ENCODE measurements at places on chromosomes 1 and 21.

- DNase-seq = peak; percentile 67
These were observed 41.0 kb downstream of the MYOM3 start for GRCh38 chr1:24070821-24071393.

DNA sequence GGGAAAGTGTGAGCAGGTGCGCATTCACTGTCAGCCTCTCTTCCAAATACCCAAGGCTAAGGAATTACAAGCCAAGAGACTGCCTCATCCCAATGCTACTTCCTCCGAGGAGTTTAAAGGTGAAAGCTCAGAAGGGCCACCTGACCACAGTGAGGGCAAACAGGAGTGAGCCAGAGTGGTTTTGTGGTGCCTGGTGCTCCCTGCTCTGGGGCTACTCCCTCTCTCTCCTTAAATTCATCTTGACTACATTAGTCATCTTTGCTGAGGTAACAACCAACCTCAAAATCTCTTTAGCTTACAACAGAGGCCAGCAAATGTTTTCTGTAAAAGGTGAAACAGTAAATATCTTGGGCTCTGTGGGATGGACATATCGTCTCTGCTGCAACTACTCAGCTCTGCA is 14.2 kb upstream of the ZBTB8A start:
- no peak for DNase-seq

DNA sequence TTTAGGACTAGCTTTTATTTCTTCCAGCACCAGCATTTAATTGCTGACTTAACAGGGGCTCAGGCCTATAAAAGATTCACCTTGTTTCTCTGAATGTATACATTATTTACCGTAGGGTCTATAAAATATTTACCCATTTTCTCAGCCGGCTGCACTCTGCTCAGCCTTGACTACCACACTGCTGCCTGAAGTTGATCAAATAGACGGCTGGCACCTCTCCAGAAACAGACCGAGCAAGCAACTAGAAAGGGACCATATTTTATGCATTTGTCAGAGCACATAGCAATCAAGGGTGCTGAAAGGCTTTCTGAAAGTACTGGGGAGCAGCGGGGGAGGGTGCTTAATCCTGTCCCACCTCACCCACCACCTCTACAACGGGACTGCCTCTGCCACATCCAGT is 64.7 kb upstream of the FGGY start:
- no peak for DNase-seq

DNA sequence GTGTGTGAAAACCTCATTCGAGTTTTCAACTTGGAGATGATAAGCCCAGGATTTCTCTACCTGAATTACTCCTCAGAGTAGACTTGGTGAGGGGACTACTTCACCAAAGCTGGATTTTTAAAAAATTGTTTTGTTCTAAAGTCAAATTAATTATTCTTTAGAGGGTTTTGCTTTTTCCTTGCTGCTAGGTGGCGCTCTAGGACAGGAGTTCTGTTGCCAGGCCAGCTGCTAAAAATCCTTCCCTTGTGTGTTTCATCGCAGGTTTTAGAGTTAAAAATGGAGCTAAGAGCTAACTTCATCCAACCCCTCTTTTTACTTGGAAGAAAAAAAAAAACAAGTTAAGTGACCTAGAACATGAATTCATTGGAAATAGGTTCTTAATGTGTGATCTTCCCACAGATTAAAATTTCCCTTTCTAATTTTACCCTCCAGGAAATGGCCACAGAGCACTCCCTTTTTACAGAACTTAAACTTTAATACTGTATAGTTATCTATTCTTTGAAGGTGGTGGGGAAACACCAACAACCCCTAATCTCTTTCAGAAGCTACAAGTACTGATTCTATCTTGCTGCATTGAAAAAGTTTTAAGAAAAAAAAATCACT is 36.7 kb upstream of the FAM163A start:
- DNase-seq = peak; percentile 67

DNA sequence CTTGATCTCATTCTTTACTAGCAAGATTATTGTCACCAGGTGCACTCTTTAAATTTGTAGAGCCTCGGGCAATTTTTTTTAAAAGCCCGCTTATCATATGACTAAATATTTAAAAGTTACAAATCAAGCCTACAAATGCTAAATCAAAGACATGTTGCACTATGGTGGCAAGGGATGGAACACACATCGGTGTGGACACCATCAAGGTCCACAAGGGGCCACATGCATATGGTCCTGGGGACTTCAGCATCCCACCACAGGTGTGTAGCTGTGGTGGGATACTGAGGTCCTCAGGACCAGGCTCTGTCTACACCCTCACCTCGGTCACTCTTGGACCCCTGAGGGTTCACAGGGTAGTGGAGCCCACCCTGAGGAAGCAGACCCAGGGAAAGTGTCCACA is 45.8 kb downstream of the FAM78B start:
- no peak for DNase-seq

DNA sequence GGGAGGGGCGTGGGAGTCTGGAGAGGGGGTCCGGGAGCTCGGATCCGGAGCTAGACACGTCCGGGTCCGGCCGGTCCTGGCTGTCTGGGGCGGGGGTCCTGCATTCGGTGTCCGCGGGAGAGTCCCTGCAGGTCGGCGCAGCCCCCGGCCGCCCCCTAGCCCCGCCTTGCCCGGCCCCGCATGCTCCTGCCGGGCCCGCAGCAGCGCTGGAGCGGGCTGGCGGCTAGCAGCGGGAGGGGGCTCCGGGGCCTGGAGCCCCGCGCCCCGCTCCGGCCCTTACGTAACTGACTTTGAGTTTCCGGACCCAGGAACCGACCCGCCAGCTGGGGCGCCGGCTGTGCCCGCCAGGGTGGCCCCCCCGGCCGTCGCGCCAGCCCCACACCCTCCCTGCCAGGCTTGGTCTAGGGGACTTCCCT is 26.9 kb upstream of the EPB41 start:
- no peak for DNase-seq

DNA sequence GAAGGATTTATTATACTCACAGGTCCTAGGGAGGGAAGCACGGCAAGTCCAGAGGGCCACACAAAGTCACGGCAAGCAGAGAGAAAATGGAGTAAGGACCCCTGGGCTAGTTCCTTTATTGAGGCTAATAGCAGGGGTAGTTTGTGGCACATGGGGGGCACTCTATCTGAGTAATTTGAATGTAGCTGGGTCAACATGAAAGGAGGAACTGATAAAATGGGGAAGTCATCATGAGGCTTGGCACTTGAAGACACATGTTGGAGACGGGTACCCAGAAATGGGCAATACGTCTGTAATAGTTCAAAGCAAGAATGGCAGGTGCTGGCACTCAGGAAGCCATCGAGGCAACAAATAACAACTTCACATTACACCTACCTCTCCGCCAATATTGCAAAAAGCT is 1136.4 kb downstream of the MRPL39 start:
- no peak for DNase-seq

DNA sequence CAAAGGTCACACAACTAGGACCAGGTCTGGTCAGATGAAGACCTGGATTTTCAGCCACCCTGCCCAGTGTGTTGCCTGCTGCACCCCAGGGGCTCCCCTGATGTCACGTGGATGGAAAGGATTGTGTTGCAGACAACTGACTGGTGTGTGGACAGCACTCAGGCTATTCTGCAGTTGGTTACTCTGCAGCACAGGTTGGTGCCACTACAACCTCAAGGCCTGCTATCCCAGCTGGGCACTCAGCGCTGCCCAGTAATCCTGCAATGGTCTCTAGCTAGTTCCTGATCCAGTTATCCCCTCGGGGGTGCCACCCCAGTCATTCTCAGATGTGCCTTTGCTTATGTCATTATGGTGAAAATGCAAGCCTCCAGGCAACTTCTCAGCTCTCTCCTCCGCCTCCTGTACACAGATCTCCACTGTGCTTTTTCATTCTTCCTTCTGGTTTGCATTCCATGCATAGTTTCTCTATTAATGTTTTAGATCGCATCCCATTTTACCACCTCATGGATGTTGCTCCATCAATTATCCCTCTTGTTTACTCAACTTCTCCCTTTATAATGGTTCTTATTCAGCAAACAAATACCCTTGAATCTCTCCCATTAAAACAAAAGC is 503.2 kb upstream of the CAMK1G start:
- no peak for DNase-seq

- no peak for DNase-seq
These were observed 27.7 kb downstream of the NEK2 start for GRCh38 chr1:211647711-211648121.

DNA sequence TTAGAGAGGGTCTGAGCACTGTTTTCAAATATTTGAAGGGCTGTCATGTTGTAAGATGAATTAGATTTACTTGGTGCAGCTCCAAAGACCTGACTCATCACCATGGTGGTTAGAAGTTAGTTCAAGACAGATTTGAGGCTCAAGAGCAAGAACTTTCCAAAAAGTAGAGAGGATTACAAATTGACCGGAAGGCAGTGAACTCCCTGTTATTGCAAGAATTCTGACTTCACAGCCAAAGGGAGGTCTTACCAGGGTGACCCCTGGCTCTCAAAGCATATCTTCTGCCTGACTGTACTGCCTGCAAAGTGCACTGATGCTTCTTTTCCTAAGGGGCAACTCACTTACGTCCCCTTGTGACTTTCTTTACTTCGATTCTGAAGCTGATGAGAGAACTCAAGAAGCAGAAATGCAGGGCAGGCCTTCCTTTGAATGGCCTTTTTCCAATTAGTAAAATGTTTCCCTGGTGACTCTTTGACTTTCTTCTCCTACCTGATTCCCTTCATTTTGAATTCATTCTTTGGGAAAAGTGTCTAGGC is 86.4 kb downstream of the NAV1 start:
- DNase-seq = no peak

DNA sequence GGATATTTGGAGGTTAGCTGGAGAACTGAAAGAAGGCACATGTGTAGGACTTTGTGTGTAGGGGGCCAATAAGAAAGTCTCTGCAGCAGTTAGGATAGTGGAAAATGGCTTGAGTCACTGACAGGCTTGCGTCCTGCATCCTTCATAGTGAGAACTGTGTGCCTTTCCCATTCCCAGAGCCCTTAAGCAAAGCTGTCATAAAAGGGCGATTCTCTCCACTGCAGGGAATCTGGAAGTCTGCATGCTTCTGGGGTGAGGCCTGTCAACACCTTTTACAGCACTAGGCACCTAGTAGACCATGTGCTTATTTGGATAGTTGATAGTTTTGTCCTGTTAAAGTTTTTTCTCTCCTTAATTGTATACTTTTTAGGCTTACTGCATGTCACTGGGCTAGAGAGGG is 39.4 kb upstream of the MACF1 start:
- DNase-seq = no peak

GRCh38 chr1:169321539-169321938 is 46.1 kb downstream of the NME7 start:
- DNase-seq = no peak

DNA sequence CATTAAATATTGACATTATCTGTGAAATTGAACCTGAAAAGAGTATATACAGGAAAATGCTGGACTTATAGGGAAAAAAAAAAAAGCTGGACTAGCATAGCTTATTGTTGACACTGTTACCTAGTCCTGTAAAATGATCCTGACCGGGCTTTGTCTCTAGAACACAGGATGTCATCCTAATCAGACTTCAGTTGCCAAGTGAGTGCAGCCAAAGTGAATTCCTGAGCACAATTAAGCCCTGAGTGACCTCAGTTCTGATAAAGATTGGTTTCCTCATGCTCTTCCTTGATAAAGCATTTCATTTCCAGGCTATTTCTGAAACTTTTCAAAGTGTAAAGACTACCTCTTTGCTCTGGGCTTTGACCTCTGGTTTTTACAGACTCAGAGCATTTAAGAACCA is 19.8 kb downstream of the SELP start:
- DNase-seq = no peak

- DNase-seq = peak; percentile 11
These were observed 956 bp upstream of the SCAF4 start for GRCh38 chr21:31732597-31733550.

DNA sequence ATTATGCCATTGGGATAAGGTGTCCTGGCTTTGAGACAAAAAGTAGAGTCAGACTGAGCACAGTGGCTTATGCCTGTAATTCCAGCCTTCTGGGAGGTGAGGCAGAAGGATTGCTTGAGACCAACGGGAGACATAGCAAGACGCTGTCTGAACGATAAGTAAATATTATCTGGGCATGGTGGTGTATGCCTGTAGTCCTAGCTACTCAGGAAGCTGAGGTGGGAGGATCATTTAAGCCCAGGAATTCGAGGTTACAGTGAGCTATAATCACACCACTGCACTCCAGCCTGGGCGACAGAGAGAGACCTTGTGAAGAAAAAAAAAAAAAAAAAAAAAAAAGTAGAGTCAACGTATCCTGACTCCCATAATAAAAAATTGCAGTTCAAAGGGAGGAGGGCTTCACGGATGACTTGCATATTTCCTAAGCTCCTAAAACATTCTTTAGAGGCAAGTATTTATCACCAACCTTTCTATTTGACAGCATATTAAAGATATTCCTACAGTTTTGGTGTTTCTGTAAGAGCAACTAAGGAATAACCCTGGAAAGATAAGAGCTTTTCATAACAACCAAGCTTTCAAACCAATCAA is 141.2 kb downstream of the SLC44A5 start:
- DNase-seq = no peak

DNA sequence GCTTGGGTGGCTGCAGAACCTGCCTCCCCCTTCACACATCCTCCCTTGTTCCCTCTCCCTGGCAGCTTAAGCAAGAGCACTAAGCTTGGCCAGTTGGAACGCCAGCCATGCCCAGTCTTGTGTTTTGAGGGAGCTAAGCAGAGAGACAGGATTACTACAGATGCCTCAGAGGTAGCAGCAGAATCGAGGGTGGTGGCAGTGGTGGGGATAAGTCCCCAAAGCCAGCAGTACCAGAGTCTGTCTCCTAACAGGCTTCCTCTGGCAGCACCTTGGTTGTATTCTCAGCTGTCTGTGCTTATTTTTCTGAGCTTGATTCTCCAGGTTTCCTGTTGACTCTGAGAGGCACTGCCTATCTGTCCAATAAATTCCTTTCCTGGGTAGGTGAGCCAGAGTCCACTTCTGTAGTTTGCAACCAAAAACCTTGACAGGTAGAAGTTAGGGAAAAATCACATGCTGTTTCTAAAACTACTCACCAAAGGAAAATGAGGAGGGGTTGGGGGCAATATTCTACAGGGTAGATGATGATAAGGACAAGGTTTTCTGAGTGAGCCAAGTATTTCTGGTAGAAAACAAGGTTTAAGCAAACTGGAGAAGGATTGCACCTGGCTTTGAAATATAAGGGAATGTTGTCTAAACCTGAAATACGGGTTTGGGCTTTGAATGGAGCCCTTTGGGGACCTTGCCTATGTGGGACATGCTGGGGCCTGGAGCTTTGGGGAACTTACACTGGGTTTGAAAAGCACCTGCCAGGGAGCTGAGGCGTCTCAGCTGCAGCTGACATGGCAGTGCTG is 100.8 kb downstream of the PBX1 start:
- no peak for DNase-seq

- no peak for DNase-seq
These were observed 238.7 kb downstream of the MATN1 start for GRCh38 chr1:30484668-30485067.

DNA sequence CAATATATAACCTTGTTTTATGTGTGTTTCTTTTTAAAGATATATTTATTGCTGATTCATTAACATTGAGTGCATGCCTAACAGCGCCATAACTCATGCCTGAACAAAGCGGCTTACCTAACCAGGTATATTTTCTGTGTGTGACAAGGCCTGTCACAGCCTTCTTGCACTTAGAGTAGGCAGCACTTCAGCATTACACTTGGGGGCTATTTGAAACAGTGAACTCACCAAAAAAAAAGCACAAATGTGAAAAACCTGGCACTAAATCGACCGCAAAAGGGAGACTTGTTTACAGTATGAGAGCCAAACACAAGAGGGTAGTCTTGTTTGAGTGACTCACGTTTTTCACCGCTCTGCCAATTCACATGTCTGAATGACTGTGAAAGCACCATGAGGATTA is 111.7 kb downstream of the DISP1 start:
- DNase-seq = no peak

Data from right renal pelvis (tissue), 4 donors.